ENCODE measurements at places on chromosomes 12 and 14. TPM values are rescaled to one million over a fixed set of nuclear protein-coding genes. Genes with fewer than 3 reads are reported as not detected.

The SALL2 gene
- 4.9 TPM for total RNA-seq

DNA sequence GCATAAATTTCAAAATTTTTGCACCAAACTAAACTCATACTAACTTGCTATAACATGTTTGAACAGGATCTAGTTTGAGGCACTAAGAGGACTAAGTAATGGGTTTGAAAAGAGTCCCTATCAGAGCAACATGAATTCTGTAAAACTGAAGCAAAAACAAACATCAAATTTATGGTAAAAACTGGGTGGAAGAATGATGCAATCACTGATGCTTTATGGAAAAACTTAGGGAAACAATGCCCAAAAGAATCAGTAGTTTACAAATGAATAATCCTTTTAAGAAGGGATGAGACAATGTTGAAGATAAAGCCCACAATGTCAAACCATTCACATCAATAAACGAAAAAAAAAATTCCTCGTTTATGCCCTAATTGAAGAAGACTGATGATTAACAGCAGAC, 88.9 kb downstream of the PRKD1 start:
- H3K36me3 ChIP-seq: no peaks in the 10 kb centered on the region
- H3K4me3 ChIP-seq: no peak overlapping the region
- no peaks in the 10 kb centered on the region for H3K4me1 ChIP-seq
- no peak overlapping the region for H3K27ac ChIP-seq

DNA sequence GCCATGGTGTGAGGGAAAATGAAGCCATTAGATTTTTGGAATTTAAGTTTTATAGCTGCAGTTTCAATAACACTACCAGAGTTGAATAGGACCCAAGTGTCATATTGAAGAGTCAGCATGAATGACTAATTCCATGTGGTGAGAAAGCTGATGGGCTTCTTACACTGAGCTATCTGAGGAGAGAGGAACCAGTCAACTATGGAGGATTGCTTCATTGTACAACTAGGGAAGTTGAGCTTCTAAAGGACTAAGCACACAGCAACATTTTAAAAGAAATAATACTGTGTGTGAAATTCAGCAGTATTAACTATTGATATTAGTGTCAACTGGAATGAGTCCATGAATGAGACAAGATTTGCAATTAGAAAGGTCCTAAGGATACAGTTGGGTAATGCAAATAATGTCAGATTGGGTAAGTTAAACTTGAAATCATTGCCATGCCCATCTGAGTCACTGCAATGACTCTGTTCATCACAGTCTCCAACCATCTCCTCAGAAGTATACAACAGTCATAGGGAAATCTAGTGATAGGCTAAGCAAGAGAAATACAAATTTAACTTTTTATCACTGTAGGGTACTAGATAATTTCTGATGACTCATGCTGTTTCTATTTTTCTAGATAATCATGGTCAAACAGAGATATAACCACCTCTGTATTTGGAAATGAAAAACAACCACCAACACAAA, 394.2 kb downstream of the FSCB start:
- no peak overlapping the region for H3K27ac ChIP-seq
- H3K4me3 ChIP-seq: no peak overlapping the region
- DNase-seq: no peak
- H3K36me3 ChIP-seq: no peaks in the 10 kb centered on the region
- H3K4me1 ChIP-seq: no peaks in the 10 kb centered on the region
- no peaks in the 10 kb centered on the region for H3K27me3 ChIP-seq

DNA sequence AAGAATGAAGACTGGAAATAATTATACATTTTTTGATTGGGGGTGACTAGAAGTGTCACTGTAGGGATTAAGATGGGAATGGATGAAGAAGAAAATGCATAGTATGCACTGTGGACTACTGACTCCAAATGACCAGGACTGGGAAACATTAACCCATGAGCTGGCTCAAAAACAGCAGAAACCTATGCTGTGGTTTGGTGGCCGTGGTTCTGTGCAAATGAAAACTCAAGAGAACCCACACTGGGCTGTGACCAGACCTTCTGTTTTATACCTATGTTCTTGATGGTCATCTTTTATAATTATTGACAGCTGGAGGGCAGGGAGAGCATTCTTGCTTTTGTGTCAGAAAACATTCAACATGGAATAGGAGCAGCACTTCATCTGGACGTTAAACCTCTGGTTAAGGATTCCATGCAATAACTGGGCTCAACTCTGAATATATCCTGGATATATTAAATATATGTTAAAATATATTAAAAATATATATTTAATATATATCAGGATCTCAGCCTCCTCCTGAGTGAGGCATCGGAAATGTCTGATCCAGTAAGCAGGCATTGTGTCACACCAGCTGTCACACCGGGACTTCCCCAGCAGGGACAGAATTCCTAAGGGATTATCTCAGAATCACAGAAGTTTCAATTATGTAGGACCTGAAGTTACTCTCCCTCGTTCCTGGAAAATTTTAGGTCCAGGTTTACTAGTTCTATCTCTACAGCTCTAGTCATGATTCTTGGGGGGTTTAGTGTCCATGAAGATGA, 48.5 kb downstream of the BBS10 start:
- no peak overlapping the region for H3K27ac ChIP-seq
- H3K4me1 ChIP-seq: no peaks in the 10 kb centered on the region
- H3K4me3 ChIP-seq: no peak overlapping the region
- no peak for DNase-seq
- H3K36me3 ChIP-seq: no peaks in the 10 kb centered on the region

GRCh38 chr14:45253754-45254310, 830 bp upstream of the MIS18BP1 start:
- no peaks in the 10 kb centered on the region for H3K36me3 ChIP-seq
- no peaks in the 10 kb centered on the region for H3K27me3 ChIP-seq
- peak overlapping the region; percentile 89 for H3K4me3 ChIP-seq
- H3K27ac ChIP-seq: peak overlapping the region; percentile 97
- H3K4me1 ChIP-seq: peaks cover 3% of the 10 kb centered on the region
- no peak for DNase-seq

DNA sequence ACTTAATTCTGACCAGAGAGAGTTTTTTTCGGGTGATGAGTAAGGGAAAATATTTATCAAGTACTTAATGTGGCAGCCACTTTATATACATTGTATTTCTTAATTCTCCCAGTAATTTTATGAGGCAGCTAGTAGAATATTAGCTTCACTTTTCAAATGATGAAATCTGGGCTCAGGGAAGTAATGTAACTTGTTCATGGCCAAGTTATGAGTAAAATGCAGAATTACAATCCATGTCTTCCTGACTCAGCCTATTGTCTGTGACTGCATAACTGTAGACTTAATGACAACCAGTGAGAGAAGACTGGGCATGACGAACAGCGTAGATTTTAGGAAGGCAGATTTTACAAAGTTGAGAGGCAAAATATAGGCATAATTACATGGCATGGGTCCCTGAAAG, 106.7 kb upstream of the MIS18BP1 start:
- no peak overlapping the region for H3K4me3 ChIP-seq
- no peaks in the 10 kb centered on the region for H3K36me3 ChIP-seq
- no peaks in the 10 kb centered on the region for H3K27me3 ChIP-seq
- DNase-seq: no peak
- no peaks in the 10 kb centered on the region for H3K4me1 ChIP-seq
- no peak overlapping the region for H3K27ac ChIP-seq

The SYT1 gene
- total RNA-seq: 1.5 TPM

- DNase-seq: no peak
- no peaks in the 10 kb centered on the region for H3K27me3 ChIP-seq
- H3K4me3 ChIP-seq: no peak overlapping the region
- no peaks in the 10 kb centered on the region for H3K36me3 ChIP-seq
- H3K4me1 ChIP-seq: no peaks in the 10 kb centered on the region
Observed at GRCh38 chr14:85579942-85580341, 50.0 kb downstream of the FLRT2 start.

The OR6C1 gene
- not detected for total RNA-seq

The GPX2 gene
- 1.5 TPM for total RNA-seq

GRCh38 chr12:72974954-72975555, 702.9 kb downstream of the TRHDE start:
- no peak overlapping the region for H3K27ac ChIP-seq
- no peaks in the 10 kb centered on the region for H3K4me1 ChIP-seq
- H3K4me3 ChIP-seq: no peak overlapping the region
- no peaks in the 10 kb centered on the region for H3K36me3 ChIP-seq
- no peaks in the 10 kb centered on the region for H3K27me3 ChIP-seq

The FAM181A gene
- total RNA-seq: not detected

The ADAMTS20 gene
- total RNA-seq: 0.09 TPM

DNA sequence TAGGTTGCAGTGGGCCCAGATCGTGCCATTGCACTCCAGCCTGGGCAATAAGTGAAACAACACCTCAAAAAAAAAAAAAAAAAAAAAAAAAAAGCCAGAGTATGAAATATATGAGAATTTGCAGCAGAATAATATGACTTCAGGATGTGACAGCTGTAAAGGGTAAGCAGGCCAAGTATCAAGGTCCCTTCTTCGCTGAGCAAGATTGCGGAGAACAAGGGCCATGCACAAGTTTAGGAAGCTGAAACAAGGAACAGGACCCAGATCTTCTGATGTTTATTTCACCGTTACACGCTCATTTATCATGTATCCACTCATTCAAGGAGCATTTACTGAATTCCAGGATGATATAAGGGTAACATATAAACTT, 659 bp upstream of the FOXJ2 start:
- no peaks in the 10 kb centered on the region for H3K27me3 ChIP-seq
- no peak for DNase-seq
- no peak overlapping the region for H3K27ac ChIP-seq
- H3K4me3 ChIP-seq: peak overlapping the region; percentile 48

DNA sequence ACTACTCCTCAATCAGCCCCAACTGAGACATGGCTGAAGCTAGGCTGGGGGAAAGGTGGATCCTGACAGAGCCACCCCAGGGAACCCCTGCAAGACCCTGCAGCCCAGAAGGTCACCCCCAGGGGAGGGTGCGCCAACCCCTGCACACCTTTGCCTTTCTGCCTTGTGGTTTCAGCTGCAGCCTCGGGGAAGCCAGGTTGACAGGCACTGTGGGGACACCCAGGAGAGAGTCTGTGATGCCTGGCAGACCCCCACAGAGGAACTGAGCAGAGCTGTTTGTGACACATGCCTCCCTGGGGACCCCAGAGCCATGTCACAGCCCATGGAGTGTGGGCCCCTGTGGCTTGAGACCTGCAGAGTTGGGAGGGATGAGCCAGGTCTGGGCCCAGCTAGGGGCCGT, 11.8 kb upstream of the HHIPL1 start:
- H3K4me3 ChIP-seq: no peak overlapping the region
- H3K36me3 ChIP-seq: no peaks in the 10 kb centered on the region
- no peaks in the 10 kb centered on the region for H3K27me3 ChIP-seq
- no peak overlapping the region for H3K27ac ChIP-seq
- H3K4me1 ChIP-seq: no peaks in the 10 kb centered on the region

- H3K4me3 ChIP-seq: no peak overlapping the region
- no peaks in the 10 kb centered on the region for H3K27me3 ChIP-seq
- H3K36me3 ChIP-seq: no peaks in the 10 kb centered on the region
- no peak overlapping the region for H3K27ac ChIP-seq
- DNase-seq: no peak
- H3K4me1 ChIP-seq: peaks cover 5% of the 10 kb centered on the region
Observed at GRCh38 chr12:76859611-76860010, 19.2 kb downstream of the CSRP2 start.

GRCh38 chr12:124641591-124641990, 74.2 kb upstream of the NCOR2 start:
- H3K27me3 ChIP-seq: no peaks in the 10 kb centered on the region
- H3K36me3 ChIP-seq: no peaks in the 10 kb centered on the region
- DNase-seq: no peak
- H3K27ac ChIP-seq: no peak overlapping the region
- no peak overlapping the region for H3K4me3 ChIP-seq
- H3K4me1 ChIP-seq: peaks cover 17% of the 10 kb centered on the region

The SLC4A8 gene
- total RNA-seq: 1.7 TPM

DNA sequence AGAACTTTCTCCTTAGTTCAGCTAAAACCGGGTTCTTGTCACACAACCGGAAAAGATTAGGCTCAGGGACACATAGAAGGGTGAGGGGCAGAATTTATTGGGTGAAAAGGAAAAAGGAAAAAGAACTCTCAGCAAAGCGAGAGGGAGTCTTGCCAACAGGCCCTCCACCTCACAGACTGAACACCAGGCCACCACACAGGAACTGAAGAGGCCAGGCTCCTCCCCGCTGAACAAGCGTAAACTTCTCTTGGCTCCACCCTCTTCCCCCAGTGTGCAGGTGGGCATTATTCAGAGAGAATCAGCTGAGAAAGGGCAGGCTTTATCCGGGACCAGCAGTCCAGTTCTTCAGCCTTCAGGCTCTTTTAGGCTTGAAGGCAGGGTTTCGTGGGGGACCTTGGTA, 125.6 kb upstream of the FGD4 start:
- H3K27ac ChIP-seq: peak overlapping the region; percentile 97
- no peak overlapping the region for H3K4me3 ChIP-seq
- DNase-seq: peak; percentile 49
- H3K27me3 ChIP-seq: no peaks in the 10 kb centered on the region
- no peaks in the 10 kb centered on the region for H3K36me3 ChIP-seq

DNA sequence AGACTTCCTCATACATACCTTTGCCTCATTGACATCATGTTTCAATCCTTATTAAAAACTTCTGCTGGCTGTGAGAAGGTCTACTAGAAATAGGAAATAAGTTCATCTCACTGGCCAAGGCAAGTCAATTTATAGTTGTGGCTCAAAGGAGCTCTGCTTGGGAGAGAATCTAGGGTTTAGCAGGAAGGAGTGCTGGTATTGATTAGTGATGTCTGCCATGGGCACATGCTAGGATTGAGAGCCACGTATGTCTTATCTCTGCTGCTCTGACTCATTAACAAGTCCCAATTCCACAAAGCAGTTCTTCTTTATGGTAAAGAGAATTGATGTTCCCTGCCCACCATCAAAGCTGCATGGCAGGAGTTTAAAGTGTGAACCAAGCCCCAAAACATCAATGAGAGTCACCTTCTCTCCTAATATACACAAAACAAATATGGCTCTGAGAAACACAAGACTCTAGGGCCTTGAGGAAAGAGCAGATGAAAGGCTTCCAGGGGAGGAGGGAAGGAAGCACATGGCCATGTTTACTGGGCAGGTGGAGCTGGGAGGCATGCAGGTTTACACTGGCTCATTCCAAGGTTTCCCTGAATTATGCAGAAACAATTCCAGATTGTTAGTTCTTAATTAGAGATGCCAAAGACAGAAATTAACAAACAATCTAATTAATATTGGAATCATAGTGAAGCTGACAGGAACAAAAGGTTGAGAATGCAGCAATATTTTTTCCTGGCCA, 931.9 kb upstream of the TMEM132C start:
- no peak for DNase-seq
- no peaks in the 10 kb centered on the region for H3K27me3 ChIP-seq
- H3K27ac ChIP-seq: no peak overlapping the region
- no peaks in the 10 kb centered on the region for H3K4me1 ChIP-seq
- no peak overlapping the region for H3K4me3 ChIP-seq

- no peaks in the 10 kb centered on the region for H3K4me1 ChIP-seq
- no peak overlapping the region for H3K27ac ChIP-seq
- no peak overlapping the region for H3K4me3 ChIP-seq
- no peak for DNase-seq
- H3K36me3 ChIP-seq: no peaks in the 10 kb centered on the region
Observed at GRCh38 chr12:10169104-10169503, 2.8 kb downstream of the OLR1 start.

GRCh38 chr14:100804558-100805309, 21.2 kb upstream of the MEG3 start:
- H3K4me3 ChIP-seq: no peak overlapping the region
- H3K27ac ChIP-seq: no peak overlapping the region
- no peaks in the 10 kb centered on the region for H3K36me3 ChIP-seq
- peaks cover 4% of the 10 kb centered on the region for H3K27me3 ChIP-seq
- no peaks in the 10 kb centered on the region for H3K4me1 ChIP-seq
- DNase-seq: no peak

The GPR137C gene
- total RNA-seq: 0.52 TPM

The FGF6 gene
- total RNA-seq: not detected

The NTS gene
- 3.4 TPM for total RNA-seq

GRCh38 chr14:101372894-101373620, 188.2 kb upstream of the DIO3 start:
- no peak overlapping the region for H3K27ac ChIP-seq
- peaks cover 3% of the 10 kb centered on the region for H3K27me3 ChIP-seq
- no peak overlapping the region for H3K4me3 ChIP-seq
- no peak for DNase-seq
- H3K36me3 ChIP-seq: no peaks in the 10 kb centered on the region

The PELI2 gene
- 21.1 TPM for total RNA-seq
